EL (cell line): ENCODE measurements at places on chromosomes 1 and 21.

DNA sequence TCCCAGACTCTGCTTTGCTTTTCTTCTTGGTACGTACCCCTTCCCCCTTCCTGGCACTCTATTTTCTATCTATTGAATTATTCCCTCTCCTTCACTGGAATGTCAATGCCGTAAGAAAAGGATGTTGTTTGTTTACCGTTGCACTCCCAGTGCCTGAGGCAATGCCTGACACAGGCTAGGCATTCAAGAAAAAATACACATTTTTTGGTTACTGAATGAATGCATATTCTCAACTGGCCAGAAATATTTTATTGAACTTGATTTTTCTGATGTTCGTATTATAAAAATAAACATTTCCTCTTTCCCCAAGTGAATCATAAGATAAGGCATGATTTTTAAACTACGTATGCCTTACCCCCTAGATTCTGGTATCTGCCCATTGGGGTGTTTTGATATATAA, 41.2 kb downstream of the GNG12 start:
- DNase-seq: peak; percentile 95

- no peak for DNase-seq
Observed at GRCh38 chr1:231032963-231033362, 7.1 kb downstream of the FAM89A start.

- no peak for DNase-seq
Observed at GRCh38 chr21:34819357-34819999, 150.7 kb downstream of the CLIC6 start.

- DNase-seq: no peak
Observed at GRCh38 chr1:186295980-186296379, 79.1 kb downstream of the TPR start.

DNA sequence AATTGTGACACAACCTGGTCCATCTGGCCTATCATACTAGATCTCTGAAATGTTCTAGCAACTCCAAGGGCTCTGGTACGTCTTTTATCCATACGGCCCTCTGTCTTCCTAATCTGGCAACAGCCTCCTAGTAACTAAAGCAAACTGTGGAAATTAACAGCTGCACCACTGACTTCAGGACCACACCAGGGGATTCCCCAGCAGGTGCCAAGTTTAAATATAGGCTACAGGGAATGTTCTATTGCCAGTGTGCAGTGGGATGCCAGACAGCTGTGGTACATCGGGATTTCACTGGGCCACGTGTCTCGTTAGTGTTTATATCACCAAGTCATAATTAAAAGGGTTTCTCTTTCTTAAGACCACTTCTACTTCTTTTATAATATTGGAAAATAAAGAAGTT, 94.3 kb downstream of the RGS2 start:
- DNase-seq: no peak

DNA sequence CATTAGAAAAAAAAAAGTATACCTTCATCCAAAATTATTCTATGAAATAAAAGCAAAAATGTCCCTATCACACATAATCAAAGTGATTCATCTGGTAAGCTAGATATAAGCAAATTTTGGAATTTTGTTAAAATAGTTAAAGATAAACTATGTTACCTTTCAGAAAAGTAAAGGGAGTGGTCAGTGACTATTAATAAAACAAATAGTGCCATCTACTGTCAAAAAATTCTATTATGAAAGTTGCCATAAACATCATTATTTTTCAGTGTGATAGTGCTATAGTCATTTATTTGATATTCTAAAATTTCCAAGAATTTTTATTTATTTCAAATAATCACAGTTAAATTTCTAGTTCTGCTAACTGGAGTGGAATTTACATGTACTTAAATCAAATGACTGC, 803.7 kb downstream of the KCNT2 start:
- DNase-seq: no peak

GRCh38 chr1:48665708-48666407, 110.8 kb downstream of the BEND5 start:
- DNase-seq: no peak

- no peak for DNase-seq
Observed at GRCh38 chr1:175013445-175013844, 9.8 kb downstream of the MRPS14 start.

- no peak for DNase-seq
Observed at GRCh38 chr1:8764293-8764937, 53.0 kb downstream of the RERE start.

- no peak for DNase-seq
Observed at GRCh38 chr1:164337394-164337793, 221.6 kb upstream of the PBX1 start.

DNA sequence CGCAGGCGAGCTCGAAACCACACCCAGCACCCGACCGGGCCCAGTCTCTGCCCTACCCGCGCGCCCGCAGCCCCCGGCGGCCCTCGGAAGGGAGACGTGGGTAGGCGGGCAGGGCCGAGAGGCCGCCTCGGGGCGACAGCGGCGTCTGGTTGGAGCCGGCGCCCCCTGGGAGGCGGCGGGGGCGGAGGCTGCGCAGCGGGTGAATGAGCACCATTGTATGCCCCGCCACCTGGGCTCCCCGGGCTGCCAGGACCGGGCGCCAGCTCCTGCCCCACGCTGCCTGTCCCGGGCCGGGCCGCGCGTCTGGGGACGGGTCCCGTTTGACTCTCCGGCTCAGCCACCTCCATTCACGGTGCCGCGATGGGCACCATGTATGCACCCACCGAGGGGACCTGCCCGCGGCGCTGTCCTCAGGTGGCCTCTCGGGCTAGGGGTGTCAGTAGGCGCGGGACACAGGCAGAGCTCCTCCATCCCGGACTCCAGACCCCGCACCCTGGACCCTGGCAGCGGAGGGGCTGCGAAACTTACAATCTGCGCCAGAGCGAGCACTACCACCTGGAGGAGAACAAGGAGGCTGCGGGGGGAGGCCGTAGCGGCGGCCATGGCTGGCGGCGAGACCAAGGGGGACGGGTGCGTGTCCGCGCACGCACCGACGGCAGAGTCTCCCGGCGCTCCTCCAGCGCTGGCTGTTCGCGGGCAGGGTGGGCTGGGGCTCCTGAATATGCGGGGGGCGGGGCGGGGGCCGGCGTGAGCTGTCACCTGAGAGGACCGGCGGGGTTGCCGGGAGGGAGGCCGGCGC, at the start of gene COL9A2:
COL9A2 (minus strand) TSS at position 692 of the 799 bp plus-strand sequence; CDS start at position 603, 89 bp downstream.
- DNase-seq: peak; percentile 45

- no peak for DNase-seq
Observed at GRCh38 chr1:93113127-93113526, 34.0 kb downstream of the MTF2 start.

GRCh38 chr1:232643251-232643650, 13.3 kb upstream of the SIPA1L2 start:
- no peak for DNase-seq

GRCh38 chr21:45161038-45161945, 86.9 kb downstream of the ADARB1 start:
- DNase-seq: no peak

- DNase-seq: peak; percentile 73
Observed at GRCh38 chr1:59455206-59455605, 158.3 kb downstream of the FGGY start.

- DNase-seq: no peak
Observed at GRCh38 chr1:226688808-226689207, 50.3 kb downstream of the ITPKB start.

DNA sequence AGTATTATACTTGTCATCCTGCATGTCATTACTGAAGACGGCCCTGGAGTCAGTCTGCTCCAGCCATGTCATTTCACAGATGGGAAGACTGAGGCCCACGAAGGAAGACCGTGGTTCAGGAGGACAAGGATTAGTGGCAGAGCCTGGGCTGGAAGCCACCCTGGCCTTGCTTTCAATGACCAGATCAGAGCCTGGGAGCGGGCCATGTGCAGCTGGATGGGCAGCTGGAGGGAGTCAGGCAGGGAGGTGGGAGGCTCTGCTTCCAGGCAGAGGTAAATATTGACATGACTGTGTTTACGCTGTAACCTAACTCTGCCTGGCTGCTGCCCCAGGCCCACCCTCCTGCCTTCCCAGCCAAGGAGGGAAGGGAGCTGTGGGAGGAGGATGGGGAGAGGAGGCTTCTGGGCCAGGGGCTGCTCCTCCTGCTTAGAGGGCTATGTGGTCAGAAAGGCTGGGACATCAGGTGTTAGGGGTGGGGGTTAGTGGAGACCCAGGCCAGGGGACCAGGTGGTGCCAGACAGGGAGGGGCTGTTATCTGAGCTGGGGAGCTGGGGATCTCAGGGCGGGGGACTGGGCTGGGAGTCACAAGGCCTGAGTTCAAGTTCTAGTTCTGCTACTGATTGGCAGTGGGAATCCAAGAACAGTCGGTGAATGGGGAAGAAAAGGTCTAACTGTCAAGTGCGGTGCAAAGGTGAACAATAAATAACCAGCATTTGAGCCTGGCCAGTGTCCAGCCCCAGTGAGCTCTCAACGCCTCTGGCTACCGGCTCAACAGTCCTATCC, 48.5 kb upstream of the ECE1 start:
- no peak for DNase-seq

DNA sequence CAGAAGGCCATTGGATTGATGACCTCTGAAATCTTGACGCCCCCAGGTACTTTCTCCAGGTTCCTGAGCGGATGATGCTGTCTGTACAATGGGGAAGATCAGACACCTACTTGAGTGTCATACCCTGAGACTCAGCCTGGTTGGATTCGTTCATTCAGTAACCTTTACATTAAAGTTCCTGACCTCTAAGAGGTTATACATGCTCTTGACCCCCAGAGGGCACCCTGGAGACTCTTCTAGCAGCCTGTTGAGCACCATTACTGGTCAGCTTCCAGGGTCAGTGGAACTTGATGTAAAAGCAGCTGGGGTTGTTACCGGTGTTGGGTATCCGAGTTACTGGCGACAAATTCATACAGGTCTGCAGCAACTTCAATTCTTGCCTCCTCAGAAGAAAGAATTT, 114.3 kb upstream of the ZNF678 start:
- peak; percentile 42 for DNase-seq

GRCh38 chr1:219813294-219813693, 115.1 kb downstream of the SLC30A10 start:
- no peak for DNase-seq

GRCh38 chr1:71030026-71030425, 17.6 kb downstream of the PTGER3 start:
- no peak for DNase-seq

DNA sequence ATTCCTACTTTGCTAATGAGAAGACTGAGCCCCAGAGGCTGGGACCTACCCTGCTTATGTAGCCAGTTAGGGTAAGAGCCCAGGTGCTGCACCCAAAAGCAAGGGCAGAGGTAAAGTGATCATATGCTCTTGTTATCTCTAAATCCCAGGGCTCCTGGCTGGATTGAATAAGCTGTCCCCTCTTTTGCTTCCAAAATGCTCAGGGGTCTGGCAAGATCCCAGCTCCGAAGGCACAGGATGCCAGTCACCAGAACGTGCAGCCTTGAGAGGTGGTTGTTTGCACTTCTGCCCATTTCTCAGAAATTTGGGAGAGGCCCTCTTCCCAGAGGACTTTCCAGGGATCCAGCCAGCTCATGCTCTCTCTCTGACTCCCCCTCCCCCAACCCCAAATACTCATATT, 142.4 kb upstream of the TMEM51 start:
- DNase-seq: no peak
